ENCODE measurements at places on chromosomes 11 and 22.

DNA sequence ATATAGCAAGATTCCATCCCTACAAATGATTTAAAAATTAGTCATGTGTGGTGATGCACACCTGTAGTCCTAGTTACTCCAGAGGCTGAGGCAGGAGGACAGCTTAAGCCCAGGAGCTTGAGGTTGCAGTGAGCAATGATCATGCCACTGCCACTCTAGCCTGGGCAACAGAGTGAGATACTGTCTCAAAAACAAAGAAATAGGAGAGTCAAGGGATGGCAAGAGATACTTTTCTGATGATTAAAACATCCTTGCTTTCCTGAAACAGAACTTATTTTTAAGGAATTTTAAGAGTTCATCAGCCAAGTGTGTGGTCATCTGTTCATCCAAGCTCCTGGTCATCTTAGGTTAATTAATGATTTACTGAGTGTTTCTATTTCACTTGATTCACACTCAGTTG, 1252.0 kb downstream of the LRRC4C start:
- no peak for DNase-seq

DNA sequence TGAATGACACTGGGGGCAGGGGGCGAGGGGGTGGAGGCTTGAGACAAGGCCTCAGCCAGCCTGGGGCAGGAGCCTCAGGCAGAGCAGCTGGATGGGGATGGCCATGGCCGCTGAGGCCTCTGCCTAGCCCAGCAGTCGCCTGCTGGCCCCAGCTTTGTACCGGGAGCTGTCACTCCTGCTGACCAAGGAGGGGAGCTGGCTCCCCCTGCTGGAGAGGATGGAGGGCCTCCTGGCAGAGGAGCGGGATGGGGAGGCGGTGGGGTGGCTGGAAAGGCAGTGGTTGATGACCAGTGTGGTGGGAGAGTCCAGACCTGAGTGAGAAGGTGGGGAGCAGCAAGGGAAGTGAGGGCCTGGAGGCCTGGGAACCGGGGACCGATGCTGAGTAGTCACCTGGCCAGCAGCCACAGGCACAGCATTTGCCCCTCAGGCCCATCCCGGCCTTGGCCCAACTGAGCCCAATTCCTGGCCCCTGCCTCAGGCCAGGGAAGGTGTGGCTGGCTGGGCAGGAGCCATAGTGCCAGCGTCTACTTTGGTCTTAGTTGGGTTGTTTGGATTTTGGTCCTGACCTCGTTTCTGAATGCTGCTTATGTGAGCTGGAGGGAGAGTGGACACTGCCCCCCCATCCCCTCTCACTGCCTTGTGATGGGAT, 6.0 kb upstream of the SUSD2 start:
- peak; percentile 58 for DNase-seq

DNA sequence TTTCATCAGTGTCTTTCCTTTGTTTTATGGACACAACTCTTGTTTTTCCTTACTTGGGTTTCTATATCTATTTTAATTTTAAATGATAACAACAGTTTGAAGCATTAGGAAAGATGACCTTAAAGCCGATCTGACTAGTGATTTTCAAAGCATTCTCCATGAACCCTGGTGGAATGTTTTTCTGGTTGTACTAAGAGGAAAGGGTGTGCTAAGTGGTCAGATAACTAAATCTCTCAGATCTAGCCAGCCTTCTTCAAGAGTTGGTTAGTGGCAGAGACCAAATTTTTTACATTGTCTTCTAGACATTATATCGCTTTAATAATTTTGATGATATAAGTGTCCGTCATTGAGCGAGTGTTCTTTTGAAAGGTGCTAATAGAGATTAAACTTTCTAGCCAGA, 134.4 kb downstream of the METTL15 start:
- DNase-seq, result no peak

DNA sequence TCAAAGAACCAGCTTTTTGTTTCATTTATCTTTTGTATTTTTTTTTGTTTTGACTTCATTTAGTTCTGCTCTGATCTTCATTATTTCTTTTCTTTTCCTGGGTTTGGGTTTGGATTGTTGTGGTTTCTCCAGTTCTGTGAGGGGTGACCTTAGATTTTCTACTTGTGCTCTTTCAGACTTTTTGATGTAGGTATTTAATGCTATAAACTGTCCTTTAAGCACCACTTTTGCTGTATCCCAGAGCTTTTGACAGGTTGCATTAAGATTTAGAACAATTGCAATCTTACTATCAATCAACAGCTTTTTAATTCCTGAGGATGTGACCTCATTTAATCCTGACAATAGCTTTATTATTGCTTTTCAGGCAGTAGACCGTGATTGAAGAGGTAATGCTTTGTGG, 94.3 kb downstream of the ZNF280B start:
- no peak for DNase-seq

- DNase-seq, result no peak
Observed at GRCh38 chr11:73401924-73402833, 26.0 kb downstream of the RELT start.

DNA sequence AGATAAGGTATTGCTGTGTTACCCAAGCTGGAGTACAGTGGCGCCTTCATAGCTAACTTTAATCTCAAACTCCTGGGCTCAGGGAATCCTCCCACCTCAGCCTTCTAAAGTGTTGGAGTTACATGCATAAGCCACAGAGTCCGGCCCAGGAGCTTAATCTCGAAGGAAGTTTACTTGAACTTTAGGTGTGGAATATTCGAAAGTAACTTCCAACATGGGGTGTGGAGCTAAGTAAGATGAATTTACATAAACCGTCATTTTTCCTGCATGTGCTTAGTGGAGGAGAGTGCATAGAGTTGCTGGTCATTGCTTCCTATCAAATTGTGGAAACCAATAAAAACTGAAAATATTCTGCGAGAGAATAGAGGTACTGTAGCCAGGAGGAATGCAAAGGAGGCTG, 1.5 kb downstream of the ATG13 start:
- DNase-seq, result no peak

DNA sequence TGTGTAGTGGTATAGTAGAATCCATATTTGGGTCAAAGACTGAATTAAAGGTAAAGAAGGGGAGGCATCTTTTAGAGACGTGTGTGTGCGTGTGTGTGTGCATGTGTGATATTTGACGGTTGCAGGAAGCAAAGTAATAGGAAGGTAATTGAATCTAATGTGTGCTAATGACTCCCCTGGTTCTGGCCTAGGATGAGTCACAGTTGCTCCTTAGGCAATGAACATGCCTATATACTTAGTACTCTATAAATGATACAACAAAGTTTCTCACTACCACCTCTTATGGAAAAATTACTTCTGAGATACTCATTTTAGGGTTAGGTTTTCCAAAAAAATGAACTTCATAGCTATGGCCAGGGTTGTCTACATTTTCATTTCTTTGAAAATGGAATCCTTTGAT, 409.6 kb downstream of the GUCY1A2 start:
- peak; percentile 9 for DNase-seq

GRCh38 chr22:47322854-47323253, 560.4 kb downstream of the TBC1D22A start:
- no peak for DNase-seq

- no peak for DNase-seq
Observed at GRCh38 chr11:25065746-25066145, 568.9 kb downstream of the LUZP2 start.

DNA sequence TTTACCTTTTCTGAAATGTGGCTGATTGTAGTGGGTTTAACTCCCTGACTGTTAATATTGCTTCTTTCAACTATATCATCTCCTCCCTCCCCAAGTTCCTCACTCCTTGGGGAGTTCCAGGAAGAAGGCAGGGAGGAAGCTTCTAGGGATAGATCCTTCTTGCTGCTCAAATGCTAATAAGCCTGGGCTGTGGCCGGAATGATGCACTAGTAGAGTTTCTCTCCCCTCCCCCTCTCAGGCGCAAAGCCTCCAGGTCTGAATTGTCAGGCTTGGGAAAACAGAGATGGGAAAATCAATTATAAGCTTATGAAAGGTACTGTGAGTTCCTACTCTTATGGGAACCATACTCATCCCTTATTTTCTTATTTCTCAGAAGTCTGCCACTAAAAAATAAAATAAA, 30.8 kb downstream of the FEZ1 start:
- DNase-seq, result no peak

- DNase-seq, result no peak
Observed at GRCh38 chr22:46945481-46945880, 183.0 kb downstream of the TBC1D22A start.

- DNase-seq, result no peak
Observed at GRCh38 chr11:9574622-9575259, 1.3 kb downstream of the WEE1 start.

GRCh38 chr22:29167032-29167911, 38.4 kb upstream of the EMID1 start:
- DNase-seq, result no peak

DNA sequence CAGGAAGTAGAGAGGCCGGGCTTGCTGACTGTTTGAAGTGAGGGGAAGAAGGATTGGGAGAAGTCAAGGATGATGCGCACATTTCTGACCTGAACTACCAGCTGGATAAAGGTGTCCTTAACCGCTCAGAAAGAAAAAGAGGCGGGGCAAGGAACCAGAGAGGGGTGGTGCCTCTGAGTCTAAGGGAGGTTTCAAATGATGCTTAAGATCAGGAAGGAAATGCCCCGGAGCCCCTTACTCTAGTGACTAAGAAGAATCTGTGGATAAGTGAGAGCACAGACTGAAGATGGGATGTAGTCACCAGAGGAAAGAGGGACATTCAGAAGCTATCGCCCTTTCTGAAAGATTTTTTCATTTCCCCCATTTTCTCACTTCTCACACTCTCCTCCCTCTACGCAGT, 12.7 kb downstream of the DCHS1 start:
- DNase-seq, result no peak

DNA sequence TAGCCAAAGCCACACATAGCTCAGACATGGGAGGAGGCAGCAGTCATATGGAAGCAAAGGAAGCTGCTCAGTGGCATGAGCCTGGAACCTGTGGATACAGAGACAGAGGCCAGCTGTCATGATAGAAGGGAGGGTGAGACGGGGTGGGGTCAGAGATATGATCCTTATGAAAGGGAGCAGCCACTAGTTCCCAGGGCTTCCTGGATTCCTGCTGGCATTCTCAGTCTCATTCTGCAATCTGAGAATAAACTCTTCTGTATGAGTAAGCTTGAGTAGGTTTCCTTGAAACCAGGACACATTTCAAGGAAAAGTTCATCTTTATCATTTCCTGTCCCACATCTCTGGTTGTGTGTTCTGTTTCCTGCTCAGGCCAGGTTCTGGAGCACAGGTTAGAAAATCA, 220.2 kb upstream of the SNX19 start:
- DNase-seq, result no peak

GRCh38 chr22:39592081-39593065, 21.8 kb downstream of the CACNA1I start:
- peak; percentile 11 for DNase-seq

DNA sequence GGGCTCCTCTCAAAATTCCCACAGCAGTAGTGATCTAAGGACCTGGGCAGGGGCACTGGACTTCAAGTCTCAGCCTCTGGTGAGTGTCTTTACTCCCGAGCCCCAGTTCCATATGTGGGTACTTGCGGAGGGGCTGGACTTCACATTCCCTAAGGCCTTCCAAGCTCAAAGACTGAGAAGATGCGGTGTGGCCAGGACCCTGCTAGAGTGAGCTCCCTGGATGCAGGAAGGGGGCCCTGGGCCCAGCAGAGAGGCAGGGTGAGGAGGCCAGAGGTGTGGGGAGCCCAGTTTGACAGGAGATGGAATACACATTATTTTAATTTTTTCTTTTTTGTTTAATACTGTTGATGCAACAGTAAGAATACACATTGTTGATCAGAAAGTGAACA, 83.7 kb downstream of the IGLL1 start:
- no peak for DNase-seq

- no peak for DNase-seq
Observed at GRCh38 chr22:27133019-27133431, 475.6 kb downstream of the MIAT start.

DNA sequence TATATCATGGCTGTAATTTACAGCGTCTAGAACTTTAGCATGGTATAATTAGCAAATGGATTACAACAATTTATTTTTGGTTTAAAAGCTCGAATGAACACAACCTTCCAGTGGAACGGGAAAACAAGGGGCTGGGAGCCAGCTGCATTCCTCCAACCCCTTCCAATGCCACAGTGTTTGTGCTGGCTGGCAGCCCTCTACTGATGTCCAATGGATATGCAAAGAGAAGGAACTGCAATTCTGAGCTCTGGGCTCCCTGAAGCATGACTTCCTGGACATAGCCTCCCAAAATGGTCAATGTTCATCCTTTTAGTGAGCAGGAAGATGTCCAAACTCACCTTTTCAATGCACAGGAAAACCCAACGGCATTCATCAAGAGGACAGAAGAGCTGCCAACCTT, 288.3 kb downstream of the TENM4 start:
- DNase-seq, result peak; percentile 13

DNA sequence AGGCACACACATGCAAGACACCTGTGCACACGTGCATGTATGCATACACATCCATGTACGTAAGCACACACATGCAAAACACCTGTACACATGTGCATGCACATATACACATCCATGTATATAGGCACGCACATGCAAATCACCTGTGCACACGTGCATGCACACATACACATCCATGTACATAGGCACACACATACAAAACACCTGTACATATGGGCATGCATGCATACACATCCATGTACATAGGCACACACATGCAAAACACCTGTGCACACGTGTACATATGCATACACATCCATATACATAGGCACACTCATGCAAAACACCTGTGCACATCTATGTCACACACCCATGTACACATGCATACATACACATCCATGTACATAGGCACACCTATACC, 458.3 kb downstream of the TBC1D22A start:
- no peak for DNase-seq

GRCh38 chr11:17244046-17244445, 32.5 kb upstream of the NUCB2 start:
- DNase-seq, result no peak

GRCh38 chr11:110711448-110711775, 825 bp downstream of the ARHGAP20 start:
- no peak for DNase-seq

GRCh38 chr11:9126636-9127035, 35.2 kb upstream of the SCUBE2 start:
- no peak for DNase-seq

DNA sequence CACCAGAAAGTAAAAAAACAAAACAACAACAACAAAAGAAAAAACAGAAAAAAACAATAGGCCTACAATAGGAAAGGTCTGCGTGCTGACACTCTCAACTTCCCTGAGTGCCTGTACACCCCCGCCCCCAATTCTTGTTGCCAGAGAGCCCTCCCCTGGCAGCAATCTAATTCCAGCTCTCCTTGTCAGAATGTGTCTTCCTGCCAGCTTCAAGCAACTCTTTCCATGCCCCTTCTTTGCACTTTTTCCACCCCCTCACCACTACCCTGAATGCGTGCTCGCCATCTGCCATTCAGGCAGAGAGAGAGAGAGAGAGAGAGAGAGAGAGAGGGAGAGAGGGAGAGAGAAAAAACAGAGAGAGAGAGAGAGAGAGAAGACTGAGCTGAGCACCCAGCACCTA, 245.0 kb downstream of the KIRREL3 start:
- DNase-seq, result no peak

Data from stromal cell of bone marrow (primary cell).